H1 (cell line): ENCODE measurements at places on chromosomes 3 and 15. TPM values are rescaled to one million over a fixed set of nuclear protein-coding genes. Genes with fewer than 3 reads are reported as not detected.

GRCh38 chr3:129118745-129119144 is 2.9 kb downstream of the RAB43 start:
- DNase-seq: no peak

DNA sequence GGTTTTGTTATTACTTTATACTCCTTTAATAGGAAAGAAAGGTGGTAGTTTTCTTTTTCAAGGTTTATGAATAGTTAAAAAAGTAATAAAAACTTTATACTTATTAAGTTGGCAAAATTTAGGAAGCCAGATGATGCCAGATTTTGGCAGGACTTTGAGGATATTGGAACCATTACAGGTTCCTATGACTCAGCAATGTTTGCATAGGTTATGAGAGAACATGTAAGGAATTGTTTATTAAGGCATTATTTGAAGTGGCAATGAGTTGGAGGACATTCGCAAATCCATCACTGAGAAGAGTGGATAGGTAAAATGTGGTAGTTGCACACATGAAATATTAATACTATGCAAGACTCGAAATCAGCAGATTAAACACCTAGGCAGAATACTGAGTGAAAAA is 29.9 kb downstream of the CDAN1 start:
- no peak for DNase-seq

GRCh38 chr15:74032046-74032445 is 37.5 kb downstream of the PML start:
- DNase-seq: no peak

- no peak for DNase-seq
Measured at GRCh38 chr3:38645601-38646000, 3.9 kb downstream of the SCN5A start.

DNA sequence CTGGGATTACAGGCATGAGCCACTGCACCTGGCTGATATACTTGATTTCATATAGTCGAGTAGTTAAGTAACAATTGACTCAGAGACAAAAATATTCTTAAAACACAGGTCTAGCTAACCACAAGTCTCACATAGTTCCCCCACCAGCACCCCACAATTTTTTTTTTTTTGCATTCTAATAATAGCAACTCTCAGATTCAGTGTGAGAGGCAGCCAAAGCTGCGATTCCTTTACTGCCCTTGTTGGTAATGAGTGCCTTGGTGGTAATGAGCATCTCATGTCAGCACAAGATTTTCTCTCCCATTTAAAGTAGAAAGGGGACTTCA is 72.5 kb downstream of the WWTR1 start:
- no peak for DNase-seq

DNA sequence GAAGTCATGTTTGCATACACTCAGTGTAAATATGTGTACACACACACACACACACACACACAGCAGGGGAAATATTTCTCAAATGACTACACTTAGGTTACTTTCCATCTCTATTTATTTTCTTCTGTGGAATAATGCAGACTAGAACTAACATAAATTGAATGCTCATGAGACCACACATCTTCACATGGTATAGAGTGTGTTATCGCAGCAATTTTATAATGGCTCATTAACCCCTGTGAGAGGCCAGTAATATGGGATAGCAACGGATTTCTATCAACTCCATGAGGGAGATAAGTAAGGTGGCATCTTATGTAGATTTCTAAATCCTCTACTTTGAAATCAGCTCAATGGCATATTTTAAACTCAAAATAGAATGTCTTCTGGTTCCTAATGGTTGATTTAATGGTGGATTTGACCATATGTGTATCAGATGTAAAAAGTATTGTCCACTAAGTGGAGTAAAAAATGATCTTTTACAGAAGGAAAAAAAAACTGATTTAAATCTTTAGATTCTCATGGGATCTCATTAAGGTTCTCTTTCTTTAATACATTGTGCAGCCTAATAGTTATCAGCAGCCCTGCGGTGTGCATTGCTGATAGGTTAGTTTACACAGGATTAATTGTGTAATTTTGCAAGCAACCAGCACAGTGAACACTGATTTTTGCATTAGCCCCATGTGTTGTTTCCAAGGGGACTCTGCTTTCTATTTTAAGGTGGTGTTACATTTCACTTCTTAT is 32.0 kb downstream of the CHL1 start:
- no peak for DNase-seq

DNA sequence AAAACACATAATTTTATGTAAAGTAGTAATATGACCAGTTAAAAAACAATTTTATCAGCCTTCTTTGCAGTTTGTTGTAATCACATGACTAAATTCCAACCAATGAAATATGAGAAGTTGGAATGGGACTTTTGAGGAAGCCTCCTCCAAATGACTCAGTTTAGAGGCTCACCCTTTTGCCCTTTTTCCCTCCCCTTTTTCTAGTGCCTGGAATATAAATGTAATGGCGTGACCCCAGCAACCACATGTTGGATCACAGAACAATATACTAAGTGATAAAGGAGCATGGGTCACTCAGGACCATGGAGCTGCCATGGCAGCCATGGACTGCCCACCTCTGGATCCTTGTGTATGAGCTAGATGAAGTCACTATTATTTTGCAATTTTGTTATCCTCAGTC is 48.8 kb upstream of the HEG1 start:
- no peak for DNase-seq

GRCh38 chr3:115245438-115245837 is 98.3 kb upstream of the ZBTB20 start:
- no peak for DNase-seq

DNA sequence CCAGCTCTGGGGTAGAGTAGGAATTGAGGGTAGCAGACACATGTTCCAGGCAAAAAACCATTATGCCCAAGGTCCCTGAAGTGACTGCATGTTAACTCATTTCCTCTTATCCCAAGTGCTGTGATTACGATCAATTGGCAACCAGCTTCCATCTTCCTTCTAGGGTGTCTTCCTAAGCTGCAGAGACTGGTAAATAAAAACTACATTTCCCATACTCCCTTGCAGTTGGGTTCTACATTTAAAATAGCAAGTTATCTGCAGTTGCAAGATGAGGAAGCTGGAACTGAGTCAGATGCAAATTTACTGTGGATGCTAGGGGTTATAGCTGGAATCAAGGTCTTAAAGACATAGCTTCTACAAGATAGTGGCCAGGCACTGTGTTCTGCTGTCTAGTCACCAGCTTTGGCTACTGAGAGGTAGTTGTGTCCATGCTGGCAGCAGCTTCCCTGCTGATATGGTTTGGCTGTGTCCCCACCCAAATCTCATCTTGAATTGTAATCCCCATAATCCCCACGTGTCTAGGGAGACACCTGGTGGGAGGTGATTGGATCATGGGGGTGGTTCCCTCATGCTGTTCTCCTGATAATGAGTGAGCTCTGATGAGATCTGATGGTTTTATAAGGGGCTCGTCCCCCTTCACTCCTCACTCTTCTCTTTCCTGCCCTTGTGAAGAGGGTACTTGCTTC is 51.3 kb upstream of the FBN1 start:
- no peak for DNase-seq

Gene CLRN1
- total RNA-seq: 0.35 and 0.59 TPM in 2 replicates

Gene DLL4
- 0.48 and 0.60 TPM in 2 replicates for total RNA-seq

Gene HRG
- total RNA-seq: 0.15 TPM in 1 of 2 replicates, not detected in the other

Gene PIERCE2
- 1.4 and 2.7 TPM in 2 replicates for total RNA-seq

Gene NANOGP8
- 31.9 and 40.6 TPM in 2 replicates for total RNA-seq
